ENCODE measurements at places on chromosomes 5 and 9.

GRCh38 chr9:127886401-127886972, 9.0 kb upstream of the AK1 start:
- no peak for DNase-seq

DNA sequence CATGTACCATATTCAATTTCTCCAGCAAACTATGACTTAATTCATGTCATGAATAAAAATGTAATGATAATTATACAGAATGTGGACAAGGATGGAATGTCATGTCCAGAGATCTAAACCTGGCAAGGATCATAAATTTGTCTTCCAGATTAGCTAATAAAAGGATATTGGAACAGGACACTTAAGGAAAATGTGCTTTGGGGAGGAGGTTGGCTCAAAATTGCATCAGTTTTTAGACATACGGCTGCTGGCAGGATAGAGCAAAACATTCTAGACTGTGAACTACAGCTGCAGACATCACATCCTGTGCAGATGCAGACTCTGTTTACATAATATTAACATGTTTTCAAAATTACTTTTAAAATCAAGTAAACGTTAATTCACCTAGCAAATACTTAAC, 248.4 kb downstream of the TLR4 start:
- DNase-seq: no peak

GRCh38 chr9:72349240-72349639, 15.8 kb downstream of the ZFAND5 start:
- no peak for DNase-seq

DNA sequence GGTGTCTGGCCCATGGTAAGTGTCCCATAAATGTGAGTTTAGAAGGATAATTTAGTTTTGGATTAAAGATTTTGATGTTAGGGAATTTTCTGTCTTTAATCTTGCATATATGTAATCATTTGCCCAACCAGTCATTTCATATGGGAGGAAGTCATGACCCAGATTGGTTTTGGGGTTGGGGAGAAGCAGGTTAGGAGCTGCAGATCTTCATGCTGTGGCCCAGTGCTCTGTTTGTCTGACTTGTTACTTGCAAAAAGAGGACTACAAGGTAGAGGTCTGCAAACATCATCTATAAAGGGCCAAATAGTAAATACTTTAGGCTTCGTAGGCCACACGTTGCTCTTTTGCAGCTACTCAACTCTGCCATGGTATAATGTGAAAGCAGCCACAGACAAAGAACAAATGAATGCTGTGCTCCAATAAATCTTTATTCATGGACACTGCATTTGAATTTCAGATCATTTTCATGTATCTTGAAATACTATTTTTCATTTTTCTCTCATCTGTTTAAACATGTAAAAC, 16.8 kb downstream of the OSTF1 start:
- no peak for DNase-seq

DNA sequence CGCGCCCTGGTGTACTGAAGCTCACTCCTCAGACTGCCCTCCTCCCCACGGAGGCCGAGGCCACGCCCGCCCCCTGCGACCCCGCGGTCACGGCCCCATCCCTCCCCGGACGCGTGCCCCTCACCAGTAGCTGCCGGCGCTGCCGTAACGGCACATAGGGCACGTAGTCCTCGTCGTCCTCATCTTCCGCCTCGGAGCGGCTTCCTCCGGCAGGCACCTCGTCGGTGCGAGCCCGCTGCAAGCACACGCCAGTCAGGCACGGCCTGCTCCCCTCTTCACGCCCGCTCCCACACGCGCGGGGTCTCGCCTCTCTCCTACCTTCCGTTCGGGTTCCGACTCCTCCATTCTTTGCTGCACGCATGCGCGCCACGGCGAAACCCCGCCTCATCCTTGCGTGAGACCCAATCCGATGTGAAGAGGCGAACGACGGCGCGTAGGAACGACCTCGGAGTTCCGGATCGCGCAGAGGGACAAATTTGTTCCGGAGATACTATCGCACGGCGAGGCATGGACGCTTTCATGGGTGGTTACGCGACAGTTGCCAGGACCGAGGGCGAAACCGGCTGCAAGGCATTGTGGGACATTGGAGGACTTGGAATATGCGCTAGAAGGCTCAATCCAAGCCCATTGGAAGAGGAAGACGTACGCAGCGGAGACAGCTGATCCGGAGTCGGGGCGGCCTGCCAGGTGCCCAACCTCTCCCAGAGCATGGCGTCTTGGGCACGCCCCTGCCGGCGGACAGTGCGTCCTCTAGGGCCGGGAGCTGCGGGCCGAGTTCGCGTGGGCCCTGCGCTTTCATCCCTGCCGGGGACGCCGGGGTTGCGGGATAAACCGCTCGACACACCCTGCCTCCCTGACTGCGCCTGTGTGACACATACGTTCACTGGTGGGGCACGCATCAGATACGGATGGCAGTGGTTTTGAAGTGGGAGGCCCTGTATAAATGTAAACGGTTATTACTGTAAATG, at the start of gene DDX41:
DDX41 (minus strand) TSS at position 361 of the 968 bp plus-strand sequence; CDS start at position 345, 16 bp downstream.
- peak; percentile 99 for DNase-seq

GRCh38 chr5:14489643-14490042, 91.9 kb upstream of the OTULINL start:
- no peak for DNase-seq

DNA sequence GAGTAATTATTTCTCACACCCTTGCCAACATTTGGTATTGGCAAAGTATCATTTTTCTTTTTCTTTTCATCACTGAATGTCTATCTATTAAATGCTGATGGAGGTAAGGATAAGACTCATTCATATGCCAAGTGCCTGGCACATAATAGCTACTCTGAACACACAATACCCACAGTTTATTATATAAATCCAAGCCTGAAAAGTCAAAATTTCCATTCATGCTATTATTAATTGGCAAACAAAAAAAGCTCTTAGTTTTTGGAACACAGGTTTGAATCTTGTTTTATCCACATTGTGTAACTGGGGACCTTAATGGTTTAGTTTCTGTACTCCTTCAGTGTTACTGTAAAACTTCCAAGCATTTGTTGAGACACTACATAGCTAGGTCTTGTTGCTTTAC, 6.4 kb upstream of the ATOX1 start:
- no peak for DNase-seq

DNA sequence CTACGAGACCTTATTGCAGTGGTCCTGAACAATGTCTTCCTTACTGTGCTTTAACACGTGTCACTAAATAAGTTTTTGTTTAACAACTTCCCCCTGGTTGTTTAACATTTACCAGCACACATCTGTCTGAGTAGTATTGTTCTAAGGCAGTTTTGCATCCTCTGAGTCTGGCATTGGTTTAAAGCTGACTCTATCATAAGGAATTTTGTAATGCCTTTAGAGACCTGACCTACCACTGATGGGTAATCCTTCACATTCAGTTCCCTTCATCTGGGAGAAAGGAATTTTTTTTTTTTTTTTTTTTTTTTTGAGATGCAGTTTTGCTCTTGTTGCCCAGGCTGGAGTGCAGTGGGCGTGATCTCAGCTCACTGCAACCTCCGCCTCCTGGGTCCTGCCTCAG, 20.0 kb upstream of the PCAT7 start:
- peak; percentile 71 for DNase-seq

DNA sequence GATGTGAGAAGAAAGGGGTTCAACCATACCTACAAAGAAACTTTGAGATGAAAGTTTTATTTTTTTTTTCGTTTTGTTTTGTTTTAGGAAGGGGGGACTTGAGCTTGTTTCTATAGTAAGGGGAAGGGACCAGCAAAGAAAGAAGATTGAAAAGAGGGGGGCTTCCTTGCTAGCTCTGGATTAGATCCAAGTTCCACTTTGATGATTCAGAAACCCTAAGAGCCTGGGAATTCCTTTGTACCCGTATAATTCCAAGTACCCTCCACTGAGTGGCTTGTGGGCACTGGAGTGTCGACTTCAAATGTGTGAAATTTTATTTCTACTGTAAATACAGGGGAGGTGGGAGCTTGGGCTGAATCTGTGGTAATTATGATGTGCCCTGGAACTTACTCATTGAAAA, 10.9 kb downstream of the MAMDC2 start:
- no peak for DNase-seq

DNA sequence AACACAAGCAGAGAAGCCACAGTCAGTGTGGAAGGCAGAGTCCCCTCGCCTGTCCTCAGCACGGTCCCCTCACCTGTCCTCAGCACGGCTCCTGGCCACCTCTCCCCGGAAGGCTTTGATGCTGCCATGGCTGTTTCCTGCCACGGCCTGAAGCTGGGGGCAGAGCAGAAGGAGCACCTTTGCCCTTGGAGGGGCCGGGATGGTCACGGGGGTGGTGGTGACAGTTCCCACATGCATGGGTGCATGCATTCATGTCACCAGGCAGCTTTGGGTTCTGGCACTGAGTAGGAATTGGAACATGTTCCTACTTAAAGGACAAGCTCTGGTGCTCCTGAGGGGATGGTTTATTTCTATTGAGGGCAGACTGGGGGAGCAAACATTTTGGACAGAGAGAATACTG, 57.8 kb upstream of the PHYKPL start:
- DNase-seq: no peak

DNA sequence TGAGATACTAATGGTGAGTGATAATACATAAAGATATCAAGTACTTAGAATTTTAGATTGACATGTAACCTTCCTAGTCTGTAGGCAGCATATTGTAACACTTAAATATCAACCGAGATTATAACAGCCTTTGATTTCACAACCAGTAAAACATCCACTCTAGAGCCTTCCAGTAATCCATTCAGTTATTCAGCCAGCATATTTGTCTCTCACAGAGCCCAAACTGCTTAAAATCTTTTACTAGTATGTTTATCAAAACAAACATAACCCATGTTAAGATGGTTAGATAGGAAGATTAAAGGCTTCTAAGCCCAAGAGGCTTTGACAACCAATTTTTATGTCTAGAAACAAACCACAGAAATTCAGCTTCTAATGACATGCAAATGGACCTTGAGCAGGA, 177.9 kb upstream of the FST start:
- peak; percentile 71 for DNase-seq

- peak; percentile 69 for DNase-seq
These were observed 108.7 kb downstream of the LIFR start for GRCh38 chr5:38447786-38448185.

- DNase-seq: no peak
These were observed 28.2 kb downstream of the TCERG1 start for GRCh38 chr5:146475190-146475780.

GRCh38 chr9:111986035-111986556, 89.5 kb downstream of the UGCG start:
- peak; percentile 41 for DNase-seq

- no peak for DNase-seq
These were observed 239.8 kb downstream of the IRX2 start for GRCh38 chr5:2511706-2512105.

GRCh38 chr5:158552241-158552640, 547.5 kb downstream of the EBF1 start:
- DNase-seq: no peak

- DNase-seq: no peak
These were observed 59.9 kb upstream of the CER1 start for GRCh38 chr9:14782286-14783051.

DNA sequence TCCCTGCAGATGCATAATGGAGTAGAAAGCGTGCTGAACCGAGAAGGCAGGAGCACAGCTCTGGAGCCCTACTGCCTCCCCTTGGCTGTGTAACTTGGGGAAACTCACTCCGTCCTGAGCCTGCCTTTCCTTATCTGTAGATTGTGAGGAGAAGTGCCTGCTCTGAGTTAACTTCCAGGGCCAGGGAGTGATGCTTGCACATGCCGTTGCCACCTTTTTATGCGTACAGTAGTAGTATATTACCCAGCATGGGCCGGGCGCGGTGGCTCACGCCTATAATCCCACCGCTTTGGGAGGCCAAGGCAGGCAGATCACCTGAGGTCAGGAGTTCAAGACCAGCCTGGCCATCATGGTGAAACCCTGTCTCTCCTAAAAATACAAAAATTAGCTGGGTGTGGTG, 87.1 kb downstream of the PDZD2 start:
- no peak for DNase-seq

Data from fibroblast of the aortic adventitia (primary cell).